ENCODE measurements at places on chromosomes 1 and 21.

GRCh38 chr1:178768423-178768822 is 43.4 kb downstream of the RALGPS2 start:
- no peak for DNase-seq

DNA sequence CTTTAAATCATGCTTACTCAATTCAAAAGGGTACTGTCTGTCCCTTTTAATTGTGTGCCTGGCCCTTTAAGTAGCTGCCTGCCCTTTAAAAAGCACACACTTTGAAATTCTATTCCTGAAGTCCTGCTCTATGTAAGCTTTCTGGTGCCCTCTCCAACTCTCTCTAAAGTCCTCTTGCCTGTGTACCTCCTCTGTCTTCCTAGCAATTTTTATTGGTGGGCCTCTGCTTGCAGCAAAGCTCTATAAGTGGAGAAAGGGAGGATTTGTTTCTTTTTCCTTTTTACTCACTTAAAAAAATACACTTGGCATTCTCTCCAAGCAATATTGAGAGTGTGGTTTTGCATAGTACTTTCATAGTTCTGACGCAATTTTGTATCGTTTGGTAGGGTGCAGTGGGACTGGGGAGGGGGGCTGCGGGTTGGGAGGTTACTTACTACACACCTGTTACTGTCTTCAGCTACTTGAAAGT is 135.4 kb downstream of the LMO4 start:
- no peak for DNase-seq

DNA sequence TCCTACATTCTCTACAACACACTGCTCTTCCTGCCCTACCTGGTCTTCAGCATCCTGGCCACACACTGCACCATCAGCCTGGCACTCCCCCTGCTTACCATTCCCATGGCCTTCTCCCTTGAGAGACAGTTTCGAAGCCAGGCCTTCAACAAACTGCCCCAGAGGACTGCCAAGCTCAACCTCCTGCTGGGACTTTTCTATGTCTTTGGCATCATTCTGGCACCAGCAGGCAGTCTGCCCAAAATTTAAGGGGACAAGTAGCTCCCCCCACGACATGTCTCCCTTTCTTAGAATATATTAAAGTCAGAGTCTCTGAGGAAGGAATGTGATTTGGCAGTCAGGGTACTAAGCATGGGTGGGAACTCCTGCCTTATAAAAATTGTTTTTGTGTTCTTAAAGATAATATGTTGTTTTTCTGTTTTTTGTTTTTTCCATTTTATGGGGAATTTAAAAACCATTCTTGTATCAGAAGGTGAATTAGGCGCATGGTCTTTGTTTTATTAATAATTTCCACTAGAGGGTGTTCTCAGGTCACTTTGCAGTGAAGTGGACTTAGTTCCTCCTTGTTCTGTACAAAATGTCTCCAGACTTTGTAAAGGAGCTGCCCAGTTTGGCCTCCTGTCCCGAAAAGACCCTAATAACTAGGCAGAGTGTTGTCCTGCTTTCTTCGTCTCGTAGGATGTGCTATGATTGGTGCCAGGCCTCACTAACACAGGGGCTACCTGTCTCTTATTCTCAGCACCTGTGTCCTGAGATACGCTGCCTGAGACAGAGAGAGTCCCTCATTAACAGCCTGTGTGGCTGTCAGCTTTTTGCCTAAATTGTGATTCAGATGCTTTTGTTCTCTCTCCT is 13.1 kb downstream of the UBIAD1 start:
- no peak for DNase-seq

DNA sequence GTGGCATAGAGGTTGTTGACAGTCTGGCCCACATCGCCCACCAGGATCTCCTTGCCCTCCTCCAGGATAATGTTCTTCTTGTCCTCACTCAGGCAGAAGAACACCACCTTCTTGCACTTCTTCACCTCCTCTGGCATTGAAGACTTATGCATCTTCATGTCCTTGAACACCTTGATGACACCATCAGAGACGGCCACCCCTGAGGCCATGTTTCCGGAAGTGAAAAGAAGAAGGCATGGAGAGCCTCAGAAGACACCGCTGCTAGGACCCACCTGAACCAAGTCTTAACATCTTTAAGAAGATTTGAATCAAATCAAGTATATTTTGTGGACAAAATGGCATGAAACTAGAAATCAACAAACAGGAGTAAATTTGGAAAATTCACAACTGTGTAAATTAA is 56.2 kb downstream of the C1orf185 start:
- no peak for DNase-seq

DNA sequence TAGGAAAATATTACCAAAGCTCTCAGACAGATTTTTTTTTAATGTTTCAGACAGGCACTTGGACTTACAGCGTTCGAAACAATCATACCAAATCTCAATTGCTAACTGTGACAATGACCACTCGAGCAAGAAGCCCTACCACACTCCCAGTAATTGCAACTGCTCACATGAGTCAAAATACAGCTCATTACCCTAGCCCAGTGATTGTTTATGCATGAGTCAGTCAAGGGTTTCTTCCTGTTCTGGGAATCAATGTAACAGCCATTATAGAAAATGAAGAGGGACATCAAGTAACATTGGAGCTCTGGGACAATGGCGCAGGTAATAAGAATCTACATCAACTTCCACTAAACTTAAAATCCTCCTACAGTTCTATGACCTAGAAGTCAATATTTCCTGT is 56.1 kb upstream of the SH3GLB1 start:
- peak; percentile 32 for DNase-seq

DNA sequence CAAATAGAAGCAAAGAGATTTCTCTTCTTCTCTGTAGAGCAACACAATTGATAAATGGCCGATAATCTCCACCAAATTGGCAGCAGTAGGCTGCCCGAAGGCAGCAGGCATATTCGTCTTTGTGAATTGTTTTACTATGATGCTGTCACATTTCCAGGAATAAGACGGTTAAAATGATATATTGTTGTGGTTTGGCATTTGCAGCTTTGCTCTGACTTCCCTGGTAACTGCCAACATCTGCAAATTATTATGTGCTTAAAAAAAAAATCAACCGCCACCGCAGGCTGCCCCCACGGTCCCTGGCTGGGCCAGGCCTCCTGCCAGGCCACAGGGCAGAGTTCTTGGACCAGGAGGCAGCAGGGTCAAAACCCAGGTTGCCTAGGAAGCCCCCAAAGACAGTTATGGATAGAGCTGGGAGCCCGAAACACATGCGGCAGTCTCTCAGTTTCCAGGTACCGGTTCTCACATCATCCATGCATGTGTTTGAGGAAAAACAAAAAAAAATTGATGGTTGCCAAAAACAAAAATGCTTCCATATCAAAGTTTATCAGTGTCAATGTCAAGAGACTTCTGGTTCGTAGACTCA is 179.3 kb downstream of the ETS2 start:
- no peak for DNase-seq
